ENCODE measurements at places on chromosomes 7 and 10.
A peak's percentile ranks its signal among the peaks of the same experiment; 100 is the strongest.

GRCh38 chr7:99293650-99294049 lies 21.0 kb downstream of the MYH16 start:
- no peak for DNase-seq

DNA sequence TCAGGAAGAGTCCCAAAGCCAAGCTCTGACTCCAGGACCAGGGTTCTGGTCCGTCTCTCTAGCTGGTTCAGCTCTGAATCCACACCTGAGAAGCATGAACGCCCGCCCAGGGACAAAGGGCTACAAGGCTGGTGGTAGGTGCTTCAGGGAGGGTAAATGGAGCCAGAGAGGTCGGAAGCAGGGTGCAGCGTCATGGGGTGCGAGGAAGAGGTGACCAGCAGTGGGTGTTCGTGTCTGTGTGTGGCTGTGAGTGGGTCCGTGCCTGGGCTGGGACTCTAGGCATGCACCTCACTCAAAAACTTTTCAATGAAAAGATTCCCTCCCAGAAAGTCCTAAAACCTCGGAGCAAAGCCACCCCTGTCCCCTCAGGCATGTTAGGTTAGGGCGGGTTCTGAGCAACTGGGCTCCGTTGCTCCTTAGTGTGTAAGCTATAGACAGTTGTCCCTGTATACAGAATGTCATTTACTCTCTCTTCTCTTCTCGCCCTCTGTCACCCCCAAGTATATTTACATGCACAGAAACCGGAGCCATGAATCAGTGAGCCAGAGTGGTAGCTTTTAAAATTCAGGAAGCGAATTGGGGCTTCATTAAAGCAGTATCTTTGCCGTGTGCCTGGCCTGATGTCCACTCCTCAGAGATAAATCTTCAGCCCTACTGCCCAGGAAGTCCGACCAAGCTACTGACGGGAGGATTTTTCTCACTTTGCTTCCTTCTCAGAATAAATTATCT lies 12.3 kb upstream of the GATA3 start:
- no peak for DNase-seq

- no peak for DNase-seq
Measured at GRCh38 chr7:14395860-14396259, 406.4 kb upstream of the ETV1 start.

DNA sequence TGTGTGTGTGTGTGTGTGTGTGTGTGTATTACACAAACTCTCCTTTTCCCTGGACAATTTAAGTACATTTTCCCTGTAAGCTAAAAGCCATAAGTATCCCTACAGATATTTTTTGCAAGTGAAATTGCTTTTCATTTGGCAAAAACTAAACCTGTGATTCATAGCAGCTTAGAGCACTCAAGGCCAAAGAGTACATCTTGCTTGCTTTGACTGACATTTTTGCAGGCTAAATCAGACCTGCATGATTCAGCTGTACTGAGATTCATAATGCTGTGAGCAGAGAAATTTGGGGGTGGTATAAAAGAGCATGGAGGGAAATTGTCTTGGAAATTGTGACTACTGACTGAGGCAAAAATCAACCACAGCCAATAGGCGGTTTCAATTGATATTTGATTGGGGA lies 500.4 kb downstream of the GFRA1 start:
- DNase-seq = no peak

DNA sequence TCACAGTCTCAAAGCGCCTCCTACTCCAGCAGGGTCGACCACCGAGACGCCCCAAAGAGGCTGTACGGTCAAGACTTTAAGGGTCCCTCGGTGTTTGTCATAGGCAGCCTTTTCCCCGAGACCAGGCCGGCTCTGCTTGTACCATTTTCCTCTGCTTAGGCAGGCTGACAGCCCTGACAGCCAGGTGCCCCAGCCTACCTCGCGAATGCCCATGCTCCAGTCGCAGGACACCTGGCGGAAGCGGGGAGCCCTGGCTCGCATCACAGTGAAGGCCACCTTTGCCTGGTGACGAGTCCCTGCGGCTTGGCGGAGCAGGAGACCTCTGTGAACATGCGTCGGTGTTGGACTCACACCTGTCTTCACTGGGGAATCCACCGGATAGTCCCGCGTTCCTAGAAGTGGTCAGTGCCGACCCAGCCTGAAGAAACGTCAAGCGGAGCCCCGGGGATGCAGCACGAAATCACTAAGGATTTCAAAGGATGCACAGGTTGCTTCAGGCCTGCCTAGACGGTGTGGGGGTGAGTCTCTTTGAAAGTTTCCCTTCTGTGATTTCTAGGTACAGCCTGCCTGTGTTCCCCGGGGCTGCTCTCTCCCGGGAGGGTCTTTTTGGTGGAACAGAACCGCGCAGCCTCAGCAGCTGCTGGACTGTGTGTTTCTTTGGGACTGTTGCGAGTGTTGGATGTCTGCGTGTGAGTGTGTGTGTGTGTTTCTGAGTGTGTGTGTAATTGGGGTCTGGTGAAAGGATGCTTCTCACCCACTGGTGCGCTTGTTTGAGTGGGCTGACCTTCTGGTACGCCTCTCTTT lies 30.5 kb upstream of the ZNF273 start:
- DNase-seq = no peak

DNA sequence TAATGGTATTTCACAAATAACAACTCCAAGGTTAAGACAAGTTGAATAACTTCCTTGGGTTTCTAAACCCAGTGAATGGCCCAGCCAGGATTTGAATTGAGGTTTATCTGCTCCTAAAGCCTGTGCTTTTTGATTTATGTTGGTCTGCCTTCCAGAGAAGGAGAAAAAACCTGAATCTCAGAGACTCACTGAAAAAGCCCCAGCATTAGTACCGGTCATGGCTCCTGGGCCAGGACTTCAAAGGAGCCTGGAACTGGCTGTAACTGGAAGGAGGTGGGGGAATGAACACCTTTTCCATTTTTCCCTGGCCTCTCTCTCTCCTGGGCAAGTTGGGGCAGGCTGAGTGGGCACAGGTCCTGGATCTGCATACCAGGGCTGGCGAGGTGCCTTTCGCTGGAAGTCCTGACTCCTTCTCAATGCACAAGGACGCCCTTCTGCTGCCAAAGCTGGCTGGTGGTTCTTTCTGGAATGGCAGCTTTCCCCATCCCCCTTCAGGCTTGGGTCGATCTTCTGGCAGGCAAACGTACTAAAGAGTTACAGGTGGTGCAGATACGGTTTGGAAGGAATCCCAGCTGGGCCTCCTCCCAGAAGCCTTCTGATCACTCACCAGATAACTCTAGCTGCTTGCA lies 268.2 kb downstream of the PTEN start:
- no peak for DNase-seq

DNA sequence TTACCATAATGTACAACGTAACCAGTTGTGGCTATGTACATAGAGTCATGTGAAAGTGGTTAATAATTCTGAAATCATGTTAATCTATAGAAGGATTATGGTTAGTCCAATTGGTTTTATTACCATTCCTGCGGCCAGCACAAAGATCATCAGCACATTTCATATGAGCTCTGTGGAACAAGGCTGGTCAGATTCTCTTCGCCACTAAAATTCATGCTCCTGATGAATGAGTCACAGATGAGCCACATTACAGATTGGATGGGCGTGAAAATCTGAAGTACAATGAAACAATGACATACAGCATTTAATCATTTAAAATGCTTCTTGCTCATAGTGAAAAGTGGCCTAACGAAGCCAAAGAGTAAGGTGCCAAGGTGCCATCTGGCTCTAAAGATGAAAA lies 716.2 kb upstream of the PHF14 start:
- DNase-seq = no peak

DNA sequence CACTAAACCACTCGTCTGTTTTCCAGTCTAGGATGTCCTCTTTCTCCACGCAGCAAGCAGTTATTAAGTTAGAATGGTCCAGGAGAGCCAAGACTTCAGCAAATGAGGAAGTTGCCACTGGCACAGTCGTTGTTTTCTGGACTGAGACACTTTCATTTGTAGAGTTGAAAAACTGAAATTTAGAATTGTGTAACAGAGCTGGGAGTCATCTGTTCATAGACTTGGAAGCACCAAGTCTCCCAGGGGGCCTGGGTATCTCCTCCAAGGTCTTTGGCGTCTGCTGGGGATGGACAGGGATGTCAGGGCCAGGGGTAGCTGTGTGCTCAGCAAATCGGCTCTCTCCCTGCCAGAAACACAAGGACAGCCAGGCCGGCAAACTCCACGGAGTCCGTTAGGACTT lies 208.4 kb downstream of the FANK1 start:
- no peak for DNase-seq

DNA sequence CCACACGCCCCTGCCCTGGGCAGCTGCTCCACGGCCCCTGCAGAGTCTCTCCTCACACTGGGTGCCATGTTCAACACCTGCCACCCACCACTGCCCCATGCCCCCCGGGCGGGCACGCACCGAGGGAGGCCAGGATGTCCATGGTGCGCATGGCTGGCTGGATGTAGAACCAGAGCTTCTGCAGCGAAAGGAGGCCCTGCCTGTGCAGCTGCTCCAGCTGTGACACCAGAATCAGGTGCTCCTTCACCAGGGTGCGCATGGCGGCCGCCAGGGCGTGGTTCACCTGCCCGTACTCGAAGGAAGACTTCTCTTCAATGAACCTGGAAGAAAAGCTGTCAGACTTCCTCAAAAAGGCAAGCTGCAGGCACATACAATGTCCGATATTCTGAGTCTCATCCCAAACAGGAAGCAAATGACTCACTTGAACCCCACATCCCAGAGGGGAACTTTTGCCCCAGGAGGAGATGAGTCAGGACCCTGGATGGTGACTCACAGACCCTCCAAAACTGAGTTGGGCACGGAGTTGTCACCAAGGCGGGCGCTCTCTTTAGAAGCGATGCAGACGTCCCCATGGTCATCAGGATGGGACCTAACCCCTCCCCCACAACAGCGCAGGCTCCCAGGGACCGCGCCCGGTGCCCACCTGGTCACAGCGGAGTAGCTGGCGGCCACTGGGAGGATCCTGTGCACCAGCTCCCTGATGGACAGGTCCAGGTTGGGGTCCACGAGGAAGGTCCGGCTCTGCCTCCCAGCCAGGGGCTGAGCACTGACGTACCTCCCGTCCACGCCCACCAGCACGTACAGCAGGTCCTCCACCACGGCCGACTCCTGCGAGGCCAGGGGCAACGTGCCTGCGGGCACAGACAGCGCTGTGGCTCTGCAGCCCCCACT lies 15.5 kb downstream of the TUBGCP2 start:
- DNase-seq = no peak

- DNase-seq = no peak
Measured at GRCh38 chr10:30589441-30589840, 40.1 kb downstream of the LYZL2 start.

DNA sequence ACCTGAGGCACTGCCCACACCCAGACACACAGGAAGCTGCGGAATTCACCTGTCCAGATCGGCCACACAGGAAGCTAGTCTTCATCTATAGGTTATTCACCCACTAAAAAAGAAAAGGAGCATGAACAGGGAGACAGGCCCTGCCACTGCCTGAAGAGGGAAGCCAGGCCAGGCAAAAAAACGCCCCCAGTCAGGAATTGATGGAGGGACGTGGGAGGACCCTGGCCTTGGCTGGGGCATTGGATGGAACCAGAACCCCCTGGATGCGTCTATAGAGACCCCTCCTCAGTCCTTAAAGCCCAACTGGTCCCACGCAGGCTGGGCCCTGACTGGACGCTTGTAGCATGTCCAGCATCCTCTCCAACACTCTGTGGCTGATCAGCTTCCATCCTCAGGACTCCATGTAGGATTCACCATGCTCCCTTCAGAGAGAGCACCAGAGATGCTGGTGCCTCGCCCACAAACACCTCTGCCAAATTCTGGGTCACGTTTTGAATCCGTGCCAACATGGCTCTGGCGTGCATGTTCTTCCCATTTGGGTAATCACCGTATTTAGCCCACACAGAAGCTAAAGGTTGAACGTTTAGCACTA lies 259.3 kb upstream of the TCERG1L start:
- DNase-seq = no peak

- no peak for DNase-seq
Measured at GRCh38 chr7:150388709-150389531, 9.8 kb downstream of the ZNF775 start.

DNA sequence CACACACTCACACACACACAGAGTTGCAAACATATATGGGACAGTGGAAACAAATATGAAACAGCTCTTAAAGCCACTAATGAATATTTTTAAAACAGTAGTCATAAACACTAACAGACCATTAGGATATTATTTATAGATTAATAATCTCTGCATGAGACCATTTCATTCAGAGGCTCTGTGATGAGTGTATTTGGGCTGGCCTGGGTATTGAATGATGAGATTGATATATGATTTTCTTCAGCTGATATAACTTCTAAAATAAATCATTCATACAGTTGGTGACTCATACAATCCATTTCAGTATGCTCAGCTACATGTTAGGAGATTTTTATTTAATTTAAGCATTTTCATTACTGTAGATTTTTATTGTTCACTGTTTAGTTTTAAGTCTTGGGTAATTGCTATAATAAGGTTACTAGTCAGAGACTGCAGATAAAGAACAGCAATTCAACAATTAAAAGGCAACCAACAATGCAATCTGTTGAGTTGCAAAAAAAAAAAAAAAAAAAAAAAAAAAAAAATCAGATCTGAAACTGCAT lies 25.2 kb upstream of the AGK start:
- DNase-seq = no peak

- DNase-seq = no peak
Measured at GRCh38 chr7:142345811-142346210, 88.0 kb upstream of the PRSS58 start.

DNA sequence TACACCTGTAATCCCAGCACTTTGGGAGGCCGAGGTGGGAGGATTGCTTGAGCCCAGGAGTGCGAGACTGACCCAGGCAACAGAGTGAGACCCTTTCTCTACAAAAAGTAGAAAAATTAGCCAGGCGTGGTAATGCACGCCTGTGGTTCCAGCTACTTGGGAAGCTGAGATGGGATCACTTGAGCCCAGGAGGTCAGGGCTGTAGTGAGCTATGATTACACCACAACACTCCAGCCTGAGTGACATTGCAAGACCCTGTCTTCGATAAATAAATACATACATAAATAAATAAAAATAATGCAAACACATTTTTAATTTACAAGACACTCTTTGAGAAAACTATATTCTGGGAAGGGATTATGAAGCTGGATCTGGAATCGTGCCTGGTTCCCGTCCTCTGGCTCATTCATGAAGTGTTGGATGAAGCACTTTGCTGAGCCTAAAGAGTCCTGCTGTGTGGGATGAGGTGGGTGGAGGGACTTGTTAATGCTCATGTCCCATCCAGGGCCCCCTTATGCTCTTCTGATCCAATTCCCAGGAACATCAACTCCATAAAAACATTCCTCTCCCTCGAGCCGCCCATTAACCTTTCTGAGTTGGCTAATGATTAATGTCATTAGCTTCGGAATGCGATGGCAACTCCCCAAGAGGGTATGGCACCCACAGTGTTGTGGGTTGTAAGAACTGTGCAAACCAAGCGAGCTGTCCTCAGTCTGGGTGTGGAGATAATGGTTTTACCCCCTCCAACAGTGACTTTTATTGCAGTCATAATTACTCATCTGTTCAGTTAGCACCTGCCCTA lies 236.3 kb downstream of the BAMBI start:
- DNase-seq = peak; percentile 56

All from NCI-H748 treated with DMSO at 0.1 percent for 48 hours (cell line).